ENCODE measurements at places on chromosomes 7 and 10. TPM values are rescaled to one million over a fixed set of nuclear protein-coding genes. Genes with fewer than 3 reads are reported as not detected.

Gene GNAI1
- total RNA-seq = 22.9 TPM

Gene BTAF1
- 8.7 TPM for total RNA-seq

Gene CHN2
- not detected for total RNA-seq

Gene FXYD4
- total RNA-seq = not detected

Gene LRRN3
- not detected for total RNA-seq

Gene WAPL
- total RNA-seq = 14.6 TPM

Gene EMX2
- total RNA-seq = not detected

Gene PRKAR2B
- 2.9 TPM for total RNA-seq

Gene EEF1AKMT2
- 18.9 TPM for total RNA-seq

Gene DDC
- 1.2 TPM for total RNA-seq

Measured in A549 treated with ZK216348 at 1 μM for 4 hours (cell line).